ENCODE measurements at places on chromosomes 13 and 19.
A peak's percentile ranks its signal among the peaks of the same experiment; 100 is the strongest.

GRCh38 chr19:38912600-38913514, 871 bp upstream of the CCER2 start:
- no peak for DNase-seq

DNA sequence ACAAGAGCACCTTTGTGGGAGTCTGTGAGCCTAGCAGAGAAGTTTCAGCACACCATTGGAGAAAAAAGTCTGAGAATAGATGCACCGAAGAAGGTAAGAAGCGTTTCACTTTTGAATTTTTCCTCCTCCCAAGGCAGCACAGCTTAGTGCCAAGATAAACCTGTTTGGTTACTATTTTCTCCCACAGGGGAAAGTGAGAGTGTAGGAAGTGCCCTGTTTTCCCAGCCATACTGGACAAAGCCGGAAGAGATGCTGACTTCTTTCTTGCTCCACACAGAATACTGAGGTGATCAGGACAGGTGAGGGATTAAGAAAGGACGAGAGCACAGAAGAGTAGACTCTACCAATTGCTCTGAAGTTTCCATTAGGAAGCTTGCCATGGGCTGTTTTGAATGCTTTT, 1011.0 kb upstream of the MIR17HG start:
- DNase-seq, result no peak

DNA sequence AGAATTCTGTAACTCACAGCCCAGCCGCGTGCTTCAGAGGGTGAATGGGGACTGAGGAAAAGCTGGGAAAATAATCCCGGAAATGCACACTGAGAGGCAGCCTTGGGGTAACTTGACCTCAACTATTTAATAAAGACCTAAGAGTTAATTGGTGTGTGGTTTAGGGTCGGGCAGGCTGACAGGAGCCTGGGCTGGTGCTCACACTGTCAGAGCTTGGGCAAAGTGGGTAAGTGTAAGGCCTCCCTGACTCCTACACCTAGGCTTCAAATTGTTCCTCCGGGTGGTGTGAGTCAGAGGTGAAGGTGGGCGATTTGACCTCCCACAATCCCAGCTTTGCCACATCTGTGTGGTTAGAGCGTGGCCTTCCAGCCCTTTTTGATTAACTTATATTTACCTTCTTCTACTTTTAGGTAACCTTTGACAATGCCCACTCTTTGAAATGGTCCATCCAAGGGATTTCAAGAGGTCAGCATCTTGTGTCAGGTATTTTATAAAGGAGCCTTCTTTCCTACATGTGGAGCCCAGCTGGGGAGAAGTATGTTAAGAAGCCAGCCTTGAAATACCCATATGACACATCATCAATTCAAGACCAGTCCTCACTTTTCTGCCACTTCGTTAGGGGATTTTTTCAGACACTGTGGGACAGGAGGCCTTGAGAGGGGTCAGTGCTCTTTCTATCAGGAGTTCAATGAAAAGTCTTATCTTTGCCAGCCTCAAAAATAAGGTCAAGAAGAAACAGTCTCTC, 114.2 kb downstream of the NUFIP1 start:
- peak; percentile 56 for DNase-seq

DNA sequence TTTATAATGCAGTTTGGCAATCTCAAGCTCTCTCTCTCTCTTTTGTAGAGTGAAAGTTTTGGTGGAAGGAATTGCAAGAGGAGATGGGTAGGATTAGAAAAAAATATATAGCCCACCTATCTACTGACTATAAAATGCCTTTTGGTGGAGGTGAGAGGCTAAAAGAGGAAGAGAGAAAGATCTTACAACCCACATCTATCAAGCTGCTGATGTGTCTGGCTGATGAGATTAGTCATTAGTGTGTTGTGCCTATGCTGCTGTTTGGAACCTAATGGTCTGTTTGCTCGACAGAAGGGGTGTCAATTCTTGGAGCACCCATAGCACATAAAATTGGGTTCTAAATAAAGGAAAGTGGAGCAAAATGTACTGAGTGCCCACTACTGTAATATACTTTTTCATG, 411.0 kb downstream of the HS6ST3 start:
- no peak for DNase-seq

DNA sequence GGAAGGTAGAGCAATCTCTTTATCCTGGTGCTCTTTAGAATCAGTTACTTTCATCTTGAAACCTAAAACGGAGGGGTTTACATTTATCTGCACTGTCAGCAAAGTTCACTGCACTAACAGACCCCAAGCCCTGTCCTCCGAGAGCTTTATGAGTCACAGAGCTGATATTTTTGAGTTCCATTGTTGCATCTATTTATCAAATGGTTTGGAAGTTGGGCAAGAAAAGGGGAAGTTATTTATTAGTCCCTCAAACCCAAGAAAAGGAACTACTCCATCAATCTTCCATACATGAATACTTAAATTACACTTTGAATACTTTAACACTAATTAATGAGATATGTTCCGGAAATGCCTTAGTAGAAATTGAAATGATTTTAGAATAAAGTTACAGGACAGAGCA, 55.5 kb downstream of the EDNRB start:
- DNase-seq, result no peak

DNA sequence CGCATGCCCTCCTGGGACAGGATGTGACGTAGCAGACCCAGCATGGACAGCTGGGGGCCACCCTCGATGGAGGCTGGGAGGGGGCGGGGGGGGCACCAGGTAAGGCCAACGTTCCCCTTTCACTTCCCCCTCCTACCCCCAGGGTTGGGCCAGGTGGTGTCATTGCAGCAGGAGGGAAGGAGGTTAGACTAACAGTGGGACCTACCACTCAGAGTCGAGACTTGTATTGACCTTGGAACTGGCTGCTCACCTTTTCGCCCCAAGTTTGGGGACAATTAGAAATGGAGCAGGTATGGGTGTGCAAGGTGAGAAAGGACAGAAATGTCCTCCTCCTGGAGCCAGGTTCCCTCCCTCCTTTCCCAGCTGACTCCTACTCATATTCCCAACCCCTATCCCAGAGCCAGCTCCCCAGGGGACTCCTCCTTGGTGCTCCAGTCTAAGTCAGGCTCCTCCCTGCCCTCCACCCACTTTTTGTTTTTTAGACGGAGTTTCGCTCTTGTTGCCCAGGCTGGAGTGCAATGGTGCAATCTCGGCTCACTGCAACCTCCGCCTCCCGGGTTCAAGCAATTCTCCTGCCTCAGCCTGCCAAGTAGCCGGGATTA, 8.6 kb upstream of the SLC25A41 start:
- DNase-seq, result no peak

- no peak for DNase-seq
These were observed 13.5 kb downstream of the OR10H4 start for GRCh38 chr19:15962319-15962718.

DNA sequence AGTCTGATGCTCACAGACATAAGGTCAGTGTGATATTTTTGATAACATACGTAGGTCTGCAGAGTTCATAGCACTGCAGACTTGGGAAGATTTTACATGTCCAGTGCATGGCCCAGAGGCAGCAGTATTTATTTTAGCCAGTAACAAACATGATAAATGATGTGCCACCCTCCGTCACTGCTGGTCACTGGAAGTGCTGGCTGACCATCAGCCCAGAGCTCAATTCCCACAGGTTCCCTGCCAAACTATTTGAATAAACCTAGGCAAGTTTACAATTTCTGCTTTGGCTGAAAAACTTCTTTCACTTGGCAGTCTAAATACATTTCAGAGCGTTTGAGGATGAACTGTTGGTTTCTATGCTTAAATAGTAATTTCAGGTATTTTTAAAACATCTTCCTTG, 135.5 kb upstream of the EDNRB start:
- DNase-seq, result no peak

DNA sequence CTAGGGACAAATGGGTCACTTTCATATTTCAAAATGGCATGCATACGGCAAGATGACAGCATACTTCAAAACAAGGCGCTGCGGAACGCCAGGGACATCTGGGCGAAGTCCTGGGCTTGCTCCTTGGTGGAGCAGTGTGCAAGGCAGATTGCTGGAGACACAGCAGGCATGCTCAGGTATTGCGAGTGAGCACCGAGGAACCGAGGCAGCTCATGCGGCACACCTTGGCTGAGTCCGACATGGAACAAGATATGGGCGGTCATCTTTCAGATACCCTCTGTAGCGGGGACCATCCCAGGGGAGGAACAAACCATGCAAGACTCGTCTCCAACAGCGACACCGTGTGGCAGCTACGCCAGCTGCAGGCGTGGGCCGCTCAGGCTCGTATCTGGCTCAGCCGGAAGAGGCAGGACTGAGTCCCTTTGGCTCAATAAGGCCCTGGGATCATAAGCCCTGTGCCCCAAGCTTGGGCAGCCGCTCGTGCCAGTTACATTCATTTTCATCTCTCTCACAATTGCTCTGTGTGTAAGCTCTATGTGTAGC, 112.4 kb downstream of the NUFIP1 start:
- DNase-seq, result no peak

GRCh38 chr13:111908361-111908760, 158.6 kb upstream of the SOX1 start:
- DNase-seq, result no peak

- DNase-seq, result no peak
These were observed 30.6 kb downstream of the CERS1 start for GRCh38 chr19:18865106-18865972.

GRCh38 chr13:78241278-78241919, 322.8 kb upstream of the EDNRB start:
- peak; percentile 51 for DNase-seq

DNA sequence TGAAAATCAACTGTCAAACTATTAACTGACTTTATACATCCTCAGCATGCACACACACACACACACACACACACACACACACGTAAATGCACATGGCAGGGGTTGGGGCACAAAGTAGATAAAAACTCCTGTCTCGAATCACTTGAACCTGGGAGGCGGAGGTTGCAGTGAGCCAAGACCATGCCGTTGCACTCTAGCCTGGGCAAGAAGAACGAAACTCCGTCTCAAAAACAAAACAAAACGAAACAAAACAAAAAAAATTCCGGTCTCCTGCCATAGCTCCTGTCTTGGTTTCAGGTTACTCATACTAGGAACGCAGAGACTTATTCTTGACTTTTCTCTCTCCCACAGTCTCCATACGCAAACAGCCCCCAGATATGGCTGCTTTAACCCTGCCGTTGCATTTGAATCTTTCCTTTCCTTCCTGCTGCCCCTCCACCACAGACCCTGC, 148.9 kb downstream of the SHISA2 start:
- no peak for DNase-seq

DNA sequence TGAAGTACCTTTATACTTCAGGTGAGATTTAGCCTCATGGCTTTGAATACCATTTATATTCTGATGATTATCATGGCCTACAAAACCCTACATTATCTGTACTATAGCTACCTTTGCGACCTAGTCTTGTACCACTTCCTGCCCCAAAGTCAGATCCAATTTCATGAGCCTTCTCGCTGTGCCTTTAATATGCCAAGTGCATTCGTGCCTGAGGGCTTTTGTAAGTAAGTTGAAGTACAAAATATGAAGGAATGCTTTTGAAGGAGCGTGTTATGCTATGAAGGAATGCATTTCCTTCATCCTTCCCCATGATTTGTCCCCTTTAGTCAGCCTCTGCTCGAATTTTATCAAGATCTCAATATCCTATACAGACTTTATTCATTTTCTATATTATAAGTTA, 9.2 kb upstream of the RASL11A start:
- peak; percentile 38 for DNase-seq

GRCh38 chr13:75836441-75836840, 200.3 kb downstream of the LMO7 start:
- DNase-seq, result no peak

DNA sequence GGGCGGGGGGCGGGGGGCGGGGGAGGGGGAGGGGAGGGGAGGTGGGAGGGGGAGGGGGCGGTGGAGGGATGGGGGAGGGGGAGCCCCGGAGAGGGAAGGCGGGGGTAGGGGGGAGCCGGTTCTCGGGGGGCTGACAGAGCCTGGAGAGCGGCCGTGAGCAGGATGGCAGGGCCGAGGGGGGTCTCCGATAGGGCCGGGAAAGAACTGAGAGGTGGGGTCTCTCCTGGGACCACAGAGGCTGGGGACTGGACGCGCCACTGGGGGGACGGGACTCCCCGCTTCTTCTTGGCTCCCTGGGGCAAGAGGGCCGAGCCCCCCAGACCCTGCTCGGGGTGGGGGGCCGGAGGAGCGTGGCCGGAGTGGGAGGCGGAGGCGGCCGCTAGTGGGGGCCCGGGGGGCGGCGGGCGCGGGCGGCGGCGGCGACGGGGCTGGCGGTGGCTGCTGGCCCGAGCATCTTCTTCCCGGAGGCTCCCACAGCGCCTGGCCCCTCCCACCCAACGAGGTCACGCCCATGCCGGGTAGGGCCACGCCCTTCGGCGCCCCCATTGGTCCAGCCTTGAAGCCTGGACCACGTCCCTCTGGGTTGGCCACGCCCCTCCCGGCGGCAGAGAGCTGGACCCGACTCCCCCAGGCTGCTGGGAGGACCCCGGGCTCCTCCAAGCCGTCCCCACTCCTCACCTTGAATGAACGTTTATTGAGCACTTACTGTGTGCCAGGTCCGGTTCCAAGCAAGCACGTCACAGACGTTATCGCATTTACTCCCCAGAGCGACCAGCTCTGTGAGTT, at the start of gene NOVA2:
Gene NOVA2, minus strand, starts transcription at position 313 of the 786 bp plus-strand sequence. CDS start 514 bp downstream, outside the sequence.
- peak; percentile 26 for DNase-seq

- DNase-seq, result peak; percentile 47
These were observed 15.0 kb upstream of the EPSTI1 start for GRCh38 chr13:43006893-43007631.

GRCh38 chr13:22017226-22017625, 346.4 kb downstream of the FGF9 start:
- DNase-seq, result no peak

DNA sequence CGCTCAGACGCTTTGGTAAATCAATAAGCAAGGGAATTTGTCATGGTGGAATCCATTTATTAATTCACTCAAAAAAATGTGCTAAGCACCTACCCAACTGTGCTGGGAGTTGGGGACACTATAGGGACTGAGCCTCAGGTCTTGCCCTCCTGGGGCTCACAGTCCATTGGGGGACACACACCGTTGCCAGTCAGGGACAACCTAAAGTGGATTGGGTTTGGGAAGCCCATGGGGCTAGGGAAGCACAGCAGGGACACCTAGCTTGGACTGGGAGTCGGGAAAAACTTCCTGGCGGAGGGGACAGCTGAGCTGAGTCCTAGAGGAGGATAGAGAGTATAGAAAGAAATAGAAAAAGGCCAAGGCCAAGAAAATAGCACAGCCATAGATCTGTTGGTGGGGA, 8.5 kb downstream of the FOSB start:
- no peak for DNase-seq

- DNase-seq, result peak; percentile 46
These were observed at the start of gene TNPO2 for GRCh38 chr19:12723641-12724426. Gene TNPO2 (minus strand): TSS chr19:12723932. CDS start chr19:12720977, 2,955 bp downstream.

DNA sequence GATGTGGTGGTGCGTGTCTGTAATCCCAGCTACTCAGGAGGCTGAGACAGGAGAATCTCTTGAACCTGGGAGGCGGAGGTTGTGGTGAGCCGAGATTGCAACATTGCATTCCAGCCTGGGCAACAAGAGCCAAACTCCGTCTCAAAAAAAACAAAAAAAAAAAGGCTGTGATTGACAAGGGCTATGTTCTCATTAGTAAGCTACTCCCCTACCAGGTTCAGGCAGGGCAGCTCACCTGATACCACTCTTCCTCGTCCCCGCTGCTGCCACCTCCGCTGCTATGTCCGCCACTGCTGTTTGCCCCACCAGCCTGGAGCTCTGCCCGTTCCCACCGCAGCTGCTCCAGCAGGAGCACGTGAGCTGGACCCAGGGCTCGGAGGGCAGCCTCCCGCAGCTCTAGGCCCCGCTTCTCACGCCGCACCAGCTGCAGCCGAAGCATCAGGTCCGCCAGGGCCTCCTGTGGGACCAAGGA, 9.4 kb downstream of the USHBP1 start:
- DNase-seq, result no peak

Data from AG10803 (cell line).